ENCODE measurements at places on chromosomes 11 and 22. TPM values are rescaled to one million over a fixed set of nuclear protein-coding genes. Genes with fewer than 3 reads are reported as not detected.

OR4D5 gene
- not detected for polyA plus RNA-seq

TESMIN gene
- 0.38 TPM for polyA plus RNA-seq

CBX6 gene
- 27.0 TPM for polyA plus RNA-seq

TMEM121B gene
- polyA plus RNA-seq = 0.68 TPM

ZNF215 gene
- 0.14 TPM for polyA plus RNA-seq

NXPE2 gene
- 0.07 TPM for polyA plus RNA-seq

CTSC gene
- polyA plus RNA-seq = 17.7 TPM

DNA sequence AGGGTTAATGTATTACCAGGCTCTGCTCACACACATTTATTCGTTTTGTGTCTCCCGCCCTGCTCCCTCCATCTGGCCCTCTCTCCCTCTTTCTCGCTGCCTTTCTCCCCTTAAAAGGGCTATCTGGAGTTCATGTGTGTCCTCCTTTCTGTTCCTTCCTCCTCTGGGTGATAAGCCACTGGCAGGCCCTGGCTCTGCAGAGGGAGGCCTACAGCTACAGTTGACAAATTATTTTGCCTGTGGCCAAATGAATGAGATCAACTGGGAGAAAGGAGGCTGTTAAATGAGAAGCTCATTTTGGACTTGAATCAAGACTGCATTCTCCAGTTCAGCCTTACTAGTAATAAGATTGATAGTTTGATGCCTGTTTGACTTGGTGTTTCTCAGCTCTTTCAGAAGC lies 17.5 kb upstream of the OPCML start:
- peak; percentile 64 for DNase-seq

GRCh38 chr11:8698917-8699441 lies 16.4 kb downstream of the RPL27A start:
- DNase-seq = no peak

GRCh38 chr11:18490736-18491485 lies 35.3 kb downstream of the LDHAL6A start:
- DNase-seq = no peak

GRCh38 chr11:101278286-101278685 lies 148.7 kb upstream of the PGR start:
- DNase-seq = no peak

DNA sequence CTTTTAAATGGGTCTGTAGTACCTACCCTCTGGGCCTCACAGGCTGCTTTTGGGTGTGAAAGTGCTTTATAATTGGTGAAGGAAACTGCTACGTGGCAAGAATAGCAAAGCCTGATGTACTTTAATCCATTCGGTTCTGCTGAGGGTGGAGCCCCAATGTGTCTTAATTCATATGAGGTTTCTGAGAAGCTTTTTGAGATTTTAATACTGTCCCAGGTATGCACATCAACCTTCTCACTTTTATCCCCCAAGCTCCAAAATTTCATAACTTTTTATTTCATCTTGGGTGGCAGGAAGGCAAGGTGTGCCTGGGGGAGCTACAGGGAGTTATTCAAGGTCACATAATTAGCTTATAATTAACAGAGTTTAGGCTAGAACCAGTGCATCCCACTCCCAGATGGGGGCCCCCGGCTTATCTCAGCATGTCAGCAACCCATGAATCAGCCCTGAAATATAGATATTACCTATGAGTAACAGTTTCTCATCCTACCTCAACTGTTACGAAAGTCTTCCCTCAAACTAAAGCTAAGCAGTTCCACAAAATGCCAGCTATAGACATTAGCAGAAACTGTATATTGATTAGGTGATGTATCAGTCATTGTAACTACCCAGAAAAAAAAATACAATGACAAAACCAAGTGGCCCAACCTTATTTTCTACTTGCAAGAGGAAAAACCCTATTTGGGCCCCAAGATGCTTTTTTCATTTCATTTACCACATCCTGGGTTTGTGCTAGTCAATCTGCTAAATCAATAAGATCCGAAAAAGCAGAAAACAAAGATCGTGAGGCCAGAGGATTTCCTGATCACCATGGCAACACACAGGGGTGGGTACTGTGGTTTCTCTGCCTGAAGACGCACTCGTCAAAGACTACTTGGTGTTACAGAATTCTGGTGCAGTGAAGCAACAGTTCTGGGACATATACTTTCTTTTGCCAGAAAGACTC lies 26.7 kb downstream of the CD44 start:
- DNase-seq = no peak

DNA sequence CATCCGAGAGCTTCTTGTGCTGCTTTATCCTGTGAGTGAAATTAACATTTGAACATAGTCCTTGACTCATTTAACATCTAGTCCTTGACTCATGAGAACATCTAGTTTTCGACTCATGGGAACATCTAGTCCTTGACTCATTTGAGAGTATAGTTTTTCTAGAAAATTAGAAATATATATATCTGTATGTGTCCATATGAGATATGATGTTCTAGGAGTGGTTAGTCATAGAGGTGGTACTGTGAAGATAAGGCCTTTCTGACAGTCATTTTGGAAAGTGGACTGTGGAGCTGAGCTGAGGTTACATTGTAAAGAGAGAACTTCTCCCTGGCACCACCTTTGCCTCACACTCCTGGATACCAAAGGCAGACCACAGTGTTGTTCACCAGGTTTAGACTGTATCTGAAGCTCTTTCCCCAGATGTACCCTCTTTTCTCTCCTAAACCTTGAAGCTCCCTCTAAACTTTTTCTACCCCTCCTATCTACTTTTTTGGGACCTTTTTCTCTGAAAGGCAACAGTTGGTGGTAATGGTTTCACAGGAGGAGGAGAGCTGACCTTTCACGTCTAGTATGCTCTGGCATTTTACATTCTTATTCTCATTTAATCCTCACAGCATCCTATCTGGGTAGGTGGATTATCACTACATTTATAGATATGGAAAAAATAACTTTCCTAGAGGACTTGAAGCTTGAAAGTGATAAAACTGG lies 67.2 kb downstream of the PPP2R1B start:
- DNase-seq = no peak

DNA sequence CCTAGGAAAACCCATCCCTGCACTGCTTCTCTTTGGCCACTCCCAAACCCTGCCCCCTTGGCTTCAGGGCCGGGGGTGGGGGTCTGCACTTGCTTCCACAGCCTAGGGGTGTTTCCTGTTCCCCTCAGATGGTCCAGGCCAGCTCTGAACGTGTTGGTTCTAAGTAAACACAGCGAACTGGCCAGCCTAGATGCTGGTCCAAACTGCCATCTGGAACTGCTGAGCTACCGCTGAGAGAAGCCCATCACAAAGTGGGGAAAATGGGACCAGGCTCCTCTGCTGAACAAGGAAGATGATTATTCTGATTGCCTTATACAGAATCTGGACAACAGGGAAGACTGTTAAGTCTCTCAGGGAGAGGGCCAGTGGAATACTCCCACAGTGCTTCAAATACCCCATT lies 23.5 kb upstream of the YPEL1 start:
- no peak for DNase-seq

- DNase-seq = peak; percentile 94
Measured at GRCh38 chr22:31055635-31056159, 25.4 kb upstream of the SMTN start.

GRCh38 chr11:124846070-124846673 lies 19.1 kb upstream of the ROBO3 start:
- no peak for DNase-seq
